ENCODE measurements at places on chromosomes 7 and 10. TPM values are rescaled to one million over a fixed set of nuclear protein-coding genes. Genes with fewer than 3 reads are reported as not detected.

GRCh38 chr7:157228864-157229422, 90.2 kb downstream of the UBE3C start:
- H3K36me3 ChIP-seq = peaks cover 69% of the 10 kb centered on the region
- no peaks in the 10 kb centered on the region for H3K27me3 ChIP-seq

The SKIDA1 gene
- 2.7 TPM for total RNA-seq

The MKLN1 gene
- 42.2 TPM for total RNA-seq

The HYAL4 gene
- total RNA-seq = not detected

The PLXDC2 gene
- 16.6 TPM for total RNA-seq

DNA sequence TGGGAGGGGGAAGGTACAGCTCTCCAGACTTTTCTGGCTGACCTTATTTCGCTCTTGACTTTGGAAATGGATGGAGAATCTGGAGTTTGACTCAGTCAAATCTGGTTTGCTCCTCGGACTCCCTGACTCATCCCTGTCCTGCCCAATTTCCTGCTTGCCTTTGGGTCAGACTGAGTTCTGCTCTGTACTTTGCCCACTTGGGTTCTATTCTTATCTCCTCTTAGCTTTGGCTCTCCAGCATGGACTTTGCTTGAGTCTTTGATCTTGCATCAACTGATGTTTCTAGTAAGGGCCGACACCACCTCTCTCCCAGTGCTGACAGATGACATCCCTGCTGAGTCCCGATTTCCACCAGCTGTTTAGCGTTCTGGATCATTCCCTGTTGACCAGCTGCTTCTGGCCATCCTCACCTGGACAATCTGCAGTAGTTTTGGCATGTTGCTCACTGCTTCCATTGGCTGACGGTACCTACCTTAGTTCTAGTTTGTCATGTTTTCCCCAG, 335.3 kb downstream of the SUGCT start:
- H3K27me3 ChIP-seq = no peaks in the 10 kb centered on the region
- no peaks in the 10 kb centered on the region for H3K4me1 ChIP-seq
- no peak for DNase-seq
- no peaks in the 10 kb centered on the region for H3K36me3 ChIP-seq

- no peaks in the 10 kb centered on the region for H3K27me3 ChIP-seq
- H3K27ac ChIP-seq = peak overlapping the region; percentile 35
- H3K4me1 ChIP-seq = peaks cover 33% of the 10 kb centered on the region
Measured at GRCh38 chr10:88896994-88897853, 17.2 kb downstream of the STAMBPL1 start.

DNA sequence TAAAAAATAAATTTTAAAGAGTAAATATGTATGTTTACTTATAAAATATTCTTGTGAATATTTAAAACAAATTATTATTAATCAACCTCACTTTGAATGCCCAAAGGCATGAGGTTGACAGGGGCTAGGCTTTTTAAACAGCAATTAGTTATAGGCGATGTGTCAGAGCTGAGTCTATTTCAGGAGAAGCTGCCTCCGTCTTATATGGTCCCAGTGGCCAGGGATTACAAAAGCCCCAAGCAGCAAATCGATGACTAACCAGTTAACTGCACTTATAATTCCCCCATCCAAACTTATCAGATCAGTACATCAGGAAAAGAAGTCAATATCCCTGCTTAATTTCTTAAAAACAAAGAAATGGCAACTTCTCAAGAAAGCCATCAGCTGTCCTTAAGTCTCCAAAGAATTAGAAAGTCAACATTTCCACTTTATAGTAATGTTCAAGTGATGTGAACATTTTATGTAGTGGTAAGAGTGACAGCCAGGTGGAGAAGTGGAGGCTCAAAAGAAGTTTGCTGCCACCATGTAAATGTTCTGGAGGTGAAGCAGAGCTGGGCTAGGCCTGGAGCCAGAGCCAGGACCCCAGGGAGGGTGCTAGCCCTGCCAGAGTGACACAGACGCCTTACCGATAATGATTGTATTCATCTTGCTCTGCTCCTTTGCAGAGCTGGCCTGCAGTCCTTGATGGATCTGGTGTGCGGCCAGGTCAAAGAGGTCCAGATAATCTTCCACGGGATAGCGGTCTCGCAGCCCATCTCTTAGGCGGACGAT, 51.5 kb downstream of the CHST15 start:
- H3K4me1 ChIP-seq = peaks cover 8% of the 10 kb centered on the region
- peaks cover 7% of the 10 kb centered on the region for H3K27me3 ChIP-seq
- no peak for DNase-seq
- H3K4me3 ChIP-seq = no peak overlapping the region

DNA sequence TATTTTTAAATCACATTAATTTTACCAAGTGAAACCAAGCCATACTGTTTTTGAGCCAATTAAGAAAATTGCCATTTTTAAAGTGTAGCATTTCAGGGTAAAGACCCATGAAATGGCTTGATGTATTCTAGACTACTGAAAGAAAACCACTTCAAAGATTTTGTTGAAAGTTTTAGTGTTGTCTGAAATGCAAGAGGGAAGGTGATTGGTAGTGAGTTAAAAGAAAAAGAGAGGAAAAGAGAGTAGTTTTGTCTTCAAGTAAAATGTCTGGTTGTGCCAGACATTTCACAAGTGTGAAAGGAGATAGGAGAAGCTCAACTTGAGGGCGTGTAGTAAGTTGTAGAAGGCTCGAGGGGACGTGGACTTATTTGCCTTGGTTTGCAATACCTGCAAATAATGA, 41.6 kb downstream of the CALML5 start:
- peaks cover 62% of the 10 kb centered on the region for H3K36me3 ChIP-seq
- H3K4me3 ChIP-seq = no peak overlapping the region
- no peaks in the 10 kb centered on the region for H3K27me3 ChIP-seq
- no peak overlapping the region for H3K27ac ChIP-seq

- no peaks in the 10 kb centered on the region for H3K27me3 ChIP-seq
- H3K27ac ChIP-seq = no peak overlapping the region
- DNase-seq = no peak
- no peaks in the 10 kb centered on the region for H3K4me1 ChIP-seq
- H3K4me3 ChIP-seq = no peak overlapping the region
Measured at GRCh38 chr7:33644489-33644888, 260.9 kb upstream of the BMPER start.

The HOXA13 gene
- total RNA-seq = not detected

DNA sequence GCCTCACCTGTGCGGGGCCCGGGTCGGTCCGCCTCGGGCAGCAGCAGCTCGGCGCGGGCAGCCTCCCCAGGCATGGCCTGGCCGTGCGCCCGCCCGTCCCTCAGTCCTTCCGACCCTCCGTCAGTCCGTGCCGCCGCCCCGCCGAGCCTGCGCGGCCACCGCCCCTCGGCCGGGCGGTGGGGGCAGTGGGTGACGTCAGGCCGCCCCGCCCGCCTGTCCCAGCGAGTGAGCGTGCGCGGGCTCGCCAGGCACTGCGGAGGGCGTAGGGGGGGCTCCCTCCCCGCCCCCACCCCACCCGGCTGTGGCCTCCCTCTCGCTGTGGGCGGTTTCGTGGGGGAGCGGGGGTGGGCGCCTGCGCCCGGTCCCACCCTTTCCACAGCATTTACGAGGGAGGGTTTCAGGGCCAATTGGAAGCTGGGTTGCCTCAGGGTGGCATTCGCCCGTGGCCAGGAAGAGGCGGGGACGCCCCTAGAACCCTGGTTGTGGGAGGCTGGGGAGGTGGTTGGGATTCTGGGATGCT, at the start of gene NACAD:
Gene NACAD, minus strand, starts transcription at position 149 of the 520 bp plus-strand sequence. Its CDS starts 75 bp downstream, at position 74.
- peak within 1 kb of the TSS; percentile 78 for H3K4me3 ChIP-seq
- H3K27me3 ChIP-seq = peaks cover 12% of the 10 kb centered on the region
- peak; percentile 53 for DNase-seq
- H3K4me1 ChIP-seq = peaks cover 14% of the 10 kb centered on the region
- no peaks in the 10 kb centered on the region for H3K36me3 ChIP-seq
